ENCODE measurements at places on chromosomes 13 and 19. TPM values are rescaled to one million over a fixed set of nuclear protein-coding genes. Genes with fewer than 3 reads are reported as not detected.
A peak's percentile ranks its signal among the peaks of the same experiment; 100 is the strongest.

ZNF154 gene
- total RNA-seq, result 7.0 TPM

GRCh38 chr13:94408314-94409036 lies 71.0 kb downstream of the DCT start:
- no peak for DNase-seq

GRCh38 chr19:32675720-32676185 lies at the start of gene RGS9BP:
Gene RGS9BP (plus strand): TSS chr19:32675848. CDS start chr19:32676264, 416 bp downstream.
- DNase-seq, result peak; percentile 57

KLK12 gene
- total RNA-seq, result not detected

DNA sequence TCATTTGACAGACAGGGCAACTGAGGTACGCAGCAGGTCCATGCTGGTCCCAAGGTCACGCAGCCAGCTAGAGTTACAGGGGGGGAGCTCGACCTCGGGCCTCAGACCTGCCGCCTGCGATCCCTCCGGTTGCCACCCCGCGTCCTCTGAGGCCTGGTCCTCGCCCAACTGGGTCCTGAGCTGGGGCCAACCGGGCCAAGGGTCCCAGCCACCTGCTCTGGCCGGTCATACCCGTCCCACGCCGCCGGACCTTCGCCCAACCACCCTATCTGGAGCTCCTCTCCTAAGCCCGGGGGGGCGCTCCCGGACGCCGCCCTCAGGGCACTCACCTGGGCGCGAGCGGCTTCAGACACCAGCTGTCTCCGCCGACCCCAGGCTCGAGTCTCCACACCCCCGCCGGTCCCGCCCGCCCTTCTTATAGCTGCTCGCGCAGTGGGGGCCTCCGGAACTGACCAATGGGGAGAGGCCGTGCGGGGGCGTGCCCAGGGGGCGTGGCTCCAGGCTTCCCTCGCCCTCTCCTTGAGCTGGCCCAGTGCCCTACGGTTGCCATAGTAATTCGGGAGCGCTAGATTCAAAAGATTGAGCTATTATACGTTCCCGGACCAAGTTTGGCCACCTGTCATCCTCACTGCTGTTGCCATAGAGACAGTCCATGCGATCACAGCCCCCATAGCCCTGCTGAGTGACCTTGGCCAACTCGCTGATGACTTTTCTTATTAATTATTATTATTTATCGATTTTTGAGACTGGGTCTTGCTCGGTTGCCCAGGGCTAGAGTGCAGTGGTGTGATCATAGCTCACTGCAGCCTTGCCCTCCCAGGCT lies at the start of gene PLIN5:
PLIN5 (minus strand) TSS at position 389 of the 823 bp plus-strand sequence. CDS start 1,150 bp downstream, outside the sequence.
- peak; percentile 36 for DNase-seq

MYO1F gene
- 42.6 TPM for total RNA-seq

CRB3 gene
- total RNA-seq, result 78.8 TPM

Data from left lung (tissue), 14 donors.